Mammary epithelial cell (primary cell): ENCODE measurements at places on chromosomes 13 and 19. TPM values are rescaled to one million over a fixed set of nuclear protein-coding genes. Genes with fewer than 3 reads are reported as not detected.

VSTM2B gene
- total RNA-seq = not detected in 2 replicates

GRCh38 chr19:15825753-15826152 lies 10.3 kb upstream of the OR10H1 start:
- DNase-seq = no peak

- no peak for DNase-seq
Observed at GRCh38 chr13:90592943-90593342, 754.5 kb upstream of the MIR17HG start.

- DNase-seq = no peak
Observed at GRCh38 chr19:16594131-16594586, 21.9 kb upstream of the SLC35E1 start.

- no peak for DNase-seq
Observed at GRCh38 chr19:19562665-19563347, 24.7 kb downstream of the CILP2 start.

SLC15A1 gene
- total RNA-seq = not detected in 2 replicates

KISS1R gene
- total RNA-seq = not detected in 2 replicates

CALM3 gene
- total RNA-seq = 97.4 TPM

RFPL4AL1 gene
- total RNA-seq = not detected

LILRB5 gene
- total RNA-seq = not detected in 2 replicates

ZNF229 gene
- 10.3 and 15.3 TPM in 2 replicates for total RNA-seq

CSNK1A1L gene
- total RNA-seq = not detected in 2 replicates

LRRC63 gene
- not detected in 2 replicates for total RNA-seq

TBXA2R gene
- not detected in 2 replicates for total RNA-seq

SYNGR4 gene
- total RNA-seq = not detected in 2 replicates

DNA sequence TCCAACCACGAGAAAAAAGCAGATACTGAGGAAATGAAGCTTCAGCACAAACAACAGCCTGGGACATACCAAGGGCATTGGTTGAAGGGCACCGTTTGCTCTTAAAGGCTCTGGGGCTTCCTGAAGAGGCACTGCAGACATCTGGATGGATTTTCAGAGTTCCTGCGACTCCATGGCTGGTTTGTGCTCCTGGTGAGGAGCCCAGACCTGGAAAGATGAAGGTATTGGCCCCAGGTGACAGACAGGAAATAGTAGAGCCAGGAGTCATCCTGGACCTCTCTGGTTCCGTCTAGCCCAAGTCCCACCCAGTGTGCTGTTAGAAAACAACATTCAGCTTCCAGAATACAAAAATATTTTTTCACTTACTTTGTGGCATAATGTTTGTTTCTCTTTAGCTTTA lies 6.3 kb downstream of the IL17D start:
- no peak for DNase-seq

LGALS14 gene
- not detected in 2 replicates for total RNA-seq

- DNase-seq = no peak
Observed at GRCh38 chr19:5154129-5154798, 185.4 kb downstream of the KDM4B start.

- DNase-seq = no peak
Observed at GRCh38 chr19:56765137-56765536, 75.4 kb downstream of the PEG3 start.

DNA sequence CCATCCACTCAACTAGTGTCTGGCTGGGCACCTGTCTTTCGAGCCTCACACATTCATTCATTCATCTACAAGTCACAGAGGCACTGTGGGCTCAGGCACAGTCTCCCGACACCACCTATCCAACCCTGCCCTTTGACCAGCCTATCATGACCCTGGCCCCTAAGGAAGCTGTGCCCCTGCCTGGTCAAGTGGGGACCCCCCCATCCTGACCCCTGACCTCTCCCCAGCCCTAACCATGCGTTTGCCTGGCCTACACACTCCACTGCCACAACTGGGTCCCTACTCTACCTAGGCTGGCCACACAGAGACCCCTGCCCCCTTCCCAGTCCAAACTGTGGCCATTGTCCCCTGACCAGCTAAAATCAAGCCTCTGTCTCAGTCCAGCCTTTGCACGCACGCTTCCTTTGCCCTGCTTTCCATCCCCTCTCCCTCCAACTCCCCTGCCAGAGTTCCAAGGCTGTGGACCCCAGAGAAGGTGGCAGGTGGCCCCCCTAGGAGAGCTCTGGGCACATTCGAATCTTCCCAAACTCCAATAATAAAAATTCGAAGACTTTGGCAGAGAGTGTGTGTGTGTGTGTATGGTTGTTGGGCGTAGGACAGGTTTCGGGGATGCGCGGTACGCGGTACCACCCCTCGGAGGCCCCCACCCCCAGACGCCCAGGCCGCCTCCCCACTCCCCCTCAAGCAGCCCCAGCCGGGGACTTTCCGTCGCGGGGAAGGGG lies 404 bp upstream of the IL27RA start:
- no peak for DNase-seq

CEACAM16 gene
- total RNA-seq = not detected

DNA sequence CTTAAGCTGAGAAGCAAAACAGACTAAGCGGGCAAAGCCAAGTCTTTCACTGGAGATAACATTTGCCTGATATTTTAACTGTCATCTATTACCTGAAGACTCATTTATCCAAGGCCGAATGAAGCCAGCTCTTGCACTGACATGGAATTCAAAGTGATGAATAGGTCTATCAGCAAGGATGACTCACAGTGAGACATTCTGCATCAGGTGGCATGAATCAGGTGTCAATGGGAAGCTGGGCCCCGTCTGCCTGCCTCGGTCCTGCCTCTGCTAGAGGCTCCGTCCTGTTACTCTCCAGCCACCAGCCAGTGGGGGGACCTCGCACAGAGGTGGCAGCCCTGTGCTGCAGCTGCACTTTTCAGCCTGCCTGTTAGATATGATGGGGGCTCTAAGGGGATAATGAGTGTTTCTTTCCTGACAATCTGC lies 23.5 kb downstream of the STARD13 start:
- DNase-seq = peak; percentile 91

DNA sequence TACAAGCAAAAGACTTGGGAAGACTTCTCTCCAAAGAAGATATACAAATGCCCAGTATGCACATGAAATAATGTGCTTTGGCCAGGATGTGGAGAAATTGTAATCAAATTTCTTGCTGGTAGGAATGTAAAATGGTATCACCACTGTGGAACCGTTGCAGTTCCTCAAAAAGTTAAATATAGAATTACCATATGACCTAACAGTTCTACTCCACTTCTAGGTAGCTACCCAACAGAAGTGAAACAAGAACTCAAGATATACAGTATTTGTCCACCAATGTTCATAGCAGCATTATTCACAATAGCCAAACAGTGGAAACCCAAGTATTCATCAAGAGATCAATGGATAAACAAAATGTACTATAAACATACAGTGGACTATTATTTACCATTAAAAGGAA lies 95.0 kb upstream of the KLF5 start:
- no peak for DNase-seq

GRCh38 chr13:29993716-29994488 lies 143.5 kb upstream of the UBL3 start:
- DNase-seq = peak; percentile 37

MYH14 gene
- total RNA-seq = 0.05 and 0.24 TPM in 2 replicates

DNA sequence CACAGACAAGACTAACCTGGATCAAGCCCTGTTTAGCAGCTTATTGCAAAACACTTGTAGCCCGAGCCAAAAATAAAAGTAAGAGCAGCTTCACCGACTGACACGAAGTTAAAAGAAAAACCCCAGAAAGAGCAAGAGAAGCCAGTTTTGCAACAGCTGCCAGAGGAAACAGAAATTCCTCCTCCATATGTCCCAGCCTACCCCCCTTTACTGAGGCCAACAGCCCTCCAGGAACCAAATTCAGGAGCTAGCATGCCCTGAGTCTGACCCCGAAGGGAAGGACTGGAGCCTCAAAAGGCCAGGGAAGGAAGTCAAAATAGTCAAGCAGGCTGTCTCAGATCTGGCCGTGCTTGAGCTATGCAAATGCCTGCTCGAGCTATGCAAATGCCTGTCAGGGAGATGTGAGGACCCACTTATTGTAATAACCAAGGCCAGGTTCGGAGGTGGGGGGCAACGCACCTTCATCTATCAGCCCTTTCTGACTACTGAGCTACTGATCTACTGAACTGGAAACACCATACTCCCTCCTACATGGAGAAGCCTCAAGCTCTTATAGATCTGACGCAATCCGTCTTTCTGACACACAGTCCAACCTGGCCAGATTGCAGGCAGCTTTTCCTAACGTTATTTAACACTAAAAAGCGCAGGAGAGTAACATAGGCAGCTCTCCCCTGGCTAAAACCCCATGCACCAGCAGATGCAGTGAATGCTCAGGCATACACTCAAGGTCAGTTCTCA lies 6.7 kb downstream of the SIGLEC11 start:
- no peak for DNase-seq

GRCh38 chr13:51727634-51728274 lies 76.2 kb downstream of the DHRS12 start:
- DNase-seq = no peak

ZNF681 gene
- total RNA-seq = 2.3 TPM

CYP2A7 gene
- not detected for total RNA-seq

CEACAM6 gene
- under 0.01 TPM for total RNA-seq

DNA sequence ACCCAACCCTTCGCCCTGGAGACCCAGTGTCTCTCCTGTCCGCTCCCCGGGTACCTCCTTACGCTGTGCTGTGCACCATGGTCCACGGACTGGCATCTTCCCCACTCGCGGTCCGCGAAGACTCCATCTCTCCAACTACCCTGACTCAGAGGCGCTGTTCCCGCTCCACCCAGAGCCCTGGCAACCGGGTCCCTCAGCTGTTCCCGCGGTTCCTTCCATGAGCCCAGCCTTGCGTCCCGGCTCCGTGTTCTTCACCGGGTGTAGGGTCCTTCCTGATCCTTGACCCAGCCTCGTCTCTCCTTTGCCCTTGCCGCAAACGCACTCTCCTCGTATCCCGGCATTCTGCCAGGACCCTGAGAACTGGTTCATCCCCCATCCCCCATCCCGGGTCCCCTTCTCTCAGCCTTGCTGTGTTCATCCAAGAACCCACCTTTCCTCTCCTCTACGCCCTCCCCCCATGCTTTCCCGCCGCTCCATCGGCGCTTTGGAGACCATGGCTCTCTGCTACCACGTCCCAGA lies 664 bp downstream of the ICAM5 start:
- DNase-seq = no peak

DNA sequence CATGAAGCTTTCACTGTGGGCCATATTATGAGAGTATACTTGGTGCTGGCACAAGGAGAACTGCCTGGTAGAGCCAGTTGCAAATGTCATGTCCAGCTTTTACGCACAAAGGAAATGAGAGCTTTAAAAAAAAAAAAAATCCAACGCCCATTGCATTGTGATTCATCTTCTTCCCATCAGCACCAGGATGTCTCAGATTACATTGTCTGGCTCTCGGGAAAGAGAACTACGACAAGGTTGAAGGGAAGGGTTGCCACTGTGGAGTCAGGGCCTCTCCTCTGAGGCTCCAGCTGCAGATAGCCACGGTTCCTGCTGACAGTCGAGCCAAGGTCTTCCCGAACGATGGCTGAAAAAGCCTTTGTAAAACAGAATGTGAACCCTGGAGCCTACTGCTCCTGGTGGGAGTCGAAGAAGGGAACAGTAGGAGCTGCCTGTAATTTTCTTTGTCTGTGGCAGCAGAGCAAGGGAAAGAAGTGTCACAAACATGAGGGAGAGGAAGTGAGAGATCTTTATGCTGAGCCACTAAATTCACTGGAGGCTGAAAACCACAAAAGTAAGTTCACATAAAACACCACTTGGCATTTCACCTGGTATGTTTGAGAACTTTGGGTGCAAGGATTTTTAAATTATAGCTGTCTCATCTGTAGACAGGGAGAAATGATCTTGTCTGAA lies 704.7 kb downstream of the DIAPH3 start:
- no peak for DNase-seq

DNA sequence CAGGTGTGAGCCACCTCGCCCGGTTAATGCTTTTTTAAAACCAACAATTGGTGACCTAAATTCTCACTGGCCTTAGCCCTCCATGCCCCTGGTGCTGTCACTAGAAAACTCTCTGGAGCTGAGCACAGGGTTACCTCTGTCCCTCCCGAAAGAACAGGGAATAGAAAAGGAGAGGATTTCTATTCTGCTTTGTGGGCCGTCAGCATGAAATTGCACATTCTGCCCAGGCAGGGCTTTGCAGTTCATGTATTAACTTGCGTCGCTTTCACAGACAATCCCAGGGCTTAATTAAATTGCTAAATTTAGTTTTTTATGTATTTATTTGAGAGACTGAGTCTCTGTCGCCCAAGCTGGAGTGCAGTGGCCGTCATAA lies 583 bp upstream of the ZNF480 start:
- DNase-seq = no peak

DNA sequence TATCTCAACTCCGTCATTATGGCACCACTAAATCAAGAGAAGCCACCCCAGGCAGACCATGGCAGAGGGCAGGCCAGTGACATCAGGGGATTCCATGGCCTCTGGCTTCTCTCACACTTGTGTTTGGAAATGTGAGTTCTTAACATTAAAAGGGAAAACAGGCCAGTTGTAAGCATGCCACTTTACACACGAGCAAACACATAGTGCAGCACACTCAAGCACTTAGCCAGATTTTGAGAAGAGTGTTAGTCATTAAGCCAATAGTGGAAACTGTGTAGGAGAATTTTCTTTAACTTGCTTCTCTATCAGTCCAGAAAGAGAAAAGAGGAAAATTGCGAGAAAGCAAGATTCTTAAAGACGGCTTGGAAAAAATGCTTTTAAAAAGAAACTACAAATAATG lies 401.5 kb downstream of the TDRD3 start:
- DNase-seq = no peak

C19orf44 gene
- 4.8 and 5.4 TPM in 2 replicates for total RNA-seq

- DNase-seq = no peak
Observed at GRCh38 chr13:35706721-35707120, 230.2 kb upstream of the MAB21L1 start.

DNA sequence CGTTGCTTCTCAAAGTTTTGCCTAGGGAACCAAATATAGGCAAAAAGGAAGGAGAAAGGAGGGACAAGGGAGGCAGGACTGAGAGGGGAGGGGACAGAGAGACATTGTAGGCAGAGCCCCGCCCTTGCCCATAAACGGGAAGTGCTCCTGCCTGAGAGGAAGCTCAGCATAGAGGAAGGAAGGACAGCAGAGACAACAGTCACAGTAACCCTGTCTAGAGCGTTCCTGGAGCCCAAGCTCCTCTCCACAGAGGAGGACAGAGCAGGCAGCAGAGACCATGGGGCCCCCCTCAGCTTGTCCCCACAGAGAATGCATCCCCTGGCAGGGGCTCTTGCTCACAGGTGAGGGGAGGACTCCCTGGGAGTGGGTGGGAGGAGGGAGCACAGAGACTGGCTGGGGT lies at the start of gene CEACAM21:
CEACAM21 (plus strand) TSS at position 169 of the 400 bp plus-strand sequence; CDS start at position 278, 109 bp downstream.
- no peak for DNase-seq

DNA sequence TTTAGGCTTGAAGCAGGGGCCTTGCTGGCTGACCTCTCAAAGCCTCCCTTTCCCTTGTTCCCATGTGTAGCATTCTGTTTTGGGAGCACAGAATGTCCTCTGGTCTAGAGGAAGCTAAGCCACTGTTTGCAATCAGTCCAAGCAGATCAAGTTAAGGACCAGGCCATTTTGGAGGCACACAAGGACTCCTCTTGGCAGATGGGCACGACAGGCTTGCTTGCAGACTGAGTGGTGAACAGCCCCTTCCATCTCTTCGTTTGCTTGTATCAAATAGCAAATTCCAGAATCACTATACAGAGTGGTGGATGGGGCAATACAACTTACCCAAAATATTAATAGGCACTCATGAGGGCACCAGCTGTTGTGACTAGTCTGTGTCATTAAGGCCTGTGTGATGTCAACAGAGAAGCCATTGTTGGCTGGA lies 215.5 kb upstream of the SERP2 start:
- no peak for DNase-seq

B3GNT3 gene
- total RNA-seq = 8.8 and 18.6 TPM in 2 replicates

GRCh38 chr19:19223636-19224035 lies 11.9 kb downstream of the NCAN start:
- DNase-seq = no peak

GRCh38 chr19:48543121-48543710 lies 8.8 kb upstream of the SULT2B1 start:
- DNase-seq = peak; percentile 85
